ENCODE measurements at places on chromosomes 4 and X.

GRCh38 chr4:155853189-155853588 is 12.9 kb downstream of the ASIC5 start:
- no peak for DNase-seq

- DNase-seq: no peak
Observed at GRCh38 chr4:35342833-35343232, 901.5 kb downstream of the ARAP2 start.

DNA sequence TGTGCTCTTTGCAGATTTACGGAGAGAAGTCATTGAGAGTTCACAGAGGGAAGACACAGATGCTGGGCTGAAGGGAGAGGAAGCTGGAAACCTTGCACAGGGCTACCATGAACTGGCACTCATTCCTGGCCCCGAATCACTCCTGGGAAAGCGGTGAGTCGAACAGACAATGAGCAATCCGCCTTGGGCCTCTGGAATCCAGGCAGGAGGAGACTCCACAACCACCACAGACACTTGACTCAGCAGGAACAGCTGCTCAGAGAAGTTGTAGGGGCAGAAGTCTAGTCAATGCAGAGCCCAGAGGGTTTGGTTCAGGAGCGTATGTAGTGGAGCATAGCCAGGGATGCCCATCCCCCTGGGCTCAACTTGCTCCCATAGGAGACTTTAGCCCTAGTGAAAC is 62.8 kb upstream of the GRIA3 start:
- no peak for DNase-seq

DNA sequence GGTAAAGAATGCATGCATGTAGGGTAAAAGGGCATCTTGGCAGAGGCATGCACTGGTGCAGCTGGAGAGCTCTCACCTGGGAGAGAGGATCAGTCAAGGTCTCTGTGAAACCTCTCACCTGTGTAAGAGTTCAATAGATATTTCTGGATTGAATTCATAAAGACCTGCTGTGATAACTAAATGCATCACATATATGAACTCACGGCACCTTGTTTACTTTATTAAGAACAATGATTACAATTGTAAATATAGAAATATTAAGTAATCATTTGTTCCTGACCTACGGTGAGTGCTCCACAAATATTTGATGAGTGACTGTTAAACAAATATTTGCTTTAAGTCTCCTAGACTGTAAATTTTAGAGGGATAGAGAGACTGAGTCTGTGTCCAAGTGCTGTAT is 85.9 kb upstream of the PAQR3 start:
- no peak for DNase-seq

GRCh38 chr4:152485726-152486276 is 50.1 kb downstream of the FBXW7 start:
- DNase-seq: no peak

GRCh38 chrX:28843817-28844216 is 256.6 kb downstream of the IL1RAPL1 start:
- no peak for DNase-seq

GRCh38 chrX:117838581-117839331 is 277.9 kb downstream of the KLHL13 start:
- DNase-seq: no peak

DNA sequence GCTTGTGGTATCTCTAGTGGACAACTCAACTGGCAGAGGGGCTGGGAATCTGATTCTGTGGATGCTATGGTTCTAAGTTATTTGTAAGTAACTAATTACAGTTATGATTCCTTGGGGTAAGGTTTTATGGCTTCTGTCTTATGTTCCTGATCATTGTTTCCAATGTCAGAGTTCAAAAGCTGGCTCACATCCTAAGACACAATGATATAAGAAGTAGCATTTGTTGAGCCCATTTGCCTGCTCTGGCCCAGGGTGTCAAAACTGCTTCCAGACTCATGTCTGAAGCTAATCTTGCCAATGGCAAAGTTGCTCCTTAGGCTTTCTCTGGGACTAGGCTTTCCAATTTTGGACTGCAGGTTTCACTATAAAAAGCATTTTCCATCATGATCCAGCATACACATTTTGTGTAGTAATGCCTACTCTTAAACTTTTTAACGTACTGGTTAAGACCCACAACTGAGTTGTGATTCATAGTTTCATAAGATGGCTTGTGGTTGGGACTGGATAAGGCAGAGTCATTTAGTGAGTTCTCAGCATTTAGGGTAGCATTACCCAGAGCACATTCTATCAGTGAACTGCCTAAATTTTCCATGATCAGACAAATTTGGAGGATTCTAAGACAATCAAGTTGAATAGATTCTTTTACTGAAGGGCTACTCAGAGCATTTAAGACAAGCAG is 50.0 kb downstream of the CCNI start:
- no peak for DNase-seq

All from stimulated activated CD8-positive, alpha-beta memory T cell treated with anti-CD3 and anti-CD28 coated beads, Interleukin-7, amount 100 ng/mL, for 1 hour (primary cell).